ENCODE measurements at places on chromosomes 11 and 22. TPM values are rescaled to one million over a fixed set of nuclear protein-coding genes. Genes with fewer than 3 reads are reported as not detected.
A peak's percentile ranks its signal among the peaks of the same experiment; 100 is the strongest.

DNA sequence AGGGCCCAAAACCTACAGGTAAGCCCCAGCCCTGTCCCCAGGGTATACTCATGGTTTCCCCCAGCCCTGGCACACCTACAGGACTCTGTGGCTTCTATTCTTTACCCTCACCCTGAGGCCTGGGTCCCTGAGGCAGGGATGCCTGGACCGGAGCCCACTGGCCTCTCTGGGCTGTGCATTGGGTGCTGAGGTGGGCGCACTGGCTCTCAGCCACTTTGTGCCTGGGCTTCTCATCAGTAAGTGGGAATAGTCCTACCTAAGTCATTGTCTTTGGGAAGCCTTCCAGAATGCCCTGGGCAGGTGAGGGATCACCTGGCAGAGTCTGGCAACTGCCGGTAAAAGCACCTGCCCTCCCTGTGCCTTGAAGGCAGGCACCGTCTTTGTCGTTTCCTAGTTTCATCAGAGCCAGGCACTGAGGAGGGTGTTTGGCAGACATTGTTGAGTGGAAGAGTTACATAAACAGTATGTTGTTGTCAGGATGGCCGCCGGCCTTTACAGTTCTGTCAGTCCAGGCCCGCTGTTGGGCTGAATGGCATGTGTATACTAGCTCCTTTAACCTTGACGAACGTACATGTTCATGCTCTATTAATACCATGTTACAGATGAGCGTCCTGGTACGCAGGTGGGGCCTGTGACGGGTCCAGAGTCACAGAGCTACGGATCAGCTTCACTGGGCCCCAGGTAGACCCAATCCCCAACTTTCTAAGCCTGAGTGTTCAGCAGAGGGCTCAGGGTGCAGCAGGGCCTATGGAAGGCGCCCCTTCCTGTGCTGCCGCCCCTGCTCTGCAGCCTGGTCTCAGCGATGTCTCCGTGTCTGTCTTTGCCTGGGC is 23.0 kb downstream of the SHANK3 start:
- no peaks in the 10 kb centered on the region for H3K27me3 ChIP-seq
- H3K27ac ChIP-seq: no peak overlapping the region
- no peak for DNase-seq
- H3K4me1 ChIP-seq: no peaks in the 10 kb centered on the region
- H3K36me3 ChIP-seq: no peaks in the 10 kb centered on the region
- no peak overlapping the region for H3K4me3 ChIP-seq

DNA sequence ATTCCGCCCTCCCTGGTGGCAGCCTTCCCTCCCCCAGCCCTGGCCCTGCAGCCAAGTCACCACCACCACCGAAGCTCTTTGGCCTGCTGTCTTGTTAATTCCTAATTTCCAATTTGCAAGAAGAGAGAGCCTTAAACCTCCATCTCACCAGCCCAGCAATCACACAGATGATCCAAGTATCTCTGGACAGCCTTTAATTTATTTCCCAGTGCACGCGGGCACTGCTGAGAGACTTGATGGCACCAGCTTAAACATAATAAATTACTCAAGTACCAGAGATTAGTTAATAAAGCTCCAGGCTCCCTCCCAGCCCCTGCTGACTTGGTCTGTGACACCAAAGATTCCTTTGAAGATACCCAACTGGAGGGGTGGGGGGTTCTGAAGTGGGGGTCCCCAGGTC is 494.7 kb downstream of the BUD13 start:
- H3K4me1 ChIP-seq: no peaks in the 10 kb centered on the region
- no peak overlapping the region for H3K4me3 ChIP-seq
- no peaks in the 10 kb centered on the region for H3K36me3 ChIP-seq

GRCh38 chr11:108751444-108751843 is 86.6 kb downstream of the DDX10 start:
- no peak overlapping the region for H3K27ac ChIP-seq
- H3K4me1 ChIP-seq: peaks cover 4% of the 10 kb centered on the region
- no peaks in the 10 kb centered on the region for H3K36me3 ChIP-seq
- H3K27me3 ChIP-seq: no peaks in the 10 kb centered on the region

DNA sequence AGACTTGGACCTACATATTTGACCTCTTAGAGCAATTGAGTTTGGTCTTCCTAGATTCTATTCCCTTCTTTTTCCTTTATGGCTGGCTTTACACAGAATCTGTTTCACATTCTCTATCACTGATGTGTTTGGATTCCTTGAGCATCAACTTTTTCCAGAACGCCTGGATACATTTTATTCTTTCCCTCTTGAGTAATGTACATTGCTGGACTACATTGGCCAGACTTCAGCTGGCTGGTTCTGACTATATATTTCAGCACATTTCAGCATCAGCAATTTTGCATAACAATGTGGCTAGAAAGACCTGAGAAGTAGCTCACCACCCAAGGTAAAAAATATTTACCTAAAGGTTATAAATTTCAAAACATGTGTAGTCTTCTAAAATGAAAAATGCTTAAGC is 2198.2 kb upstream of the RAG2 start:
- no peaks in the 10 kb centered on the region for H3K4me1 ChIP-seq
- DNase-seq: no peak
- no peak overlapping the region for H3K4me3 ChIP-seq
- no peaks in the 10 kb centered on the region for H3K36me3 ChIP-seq

- no peak overlapping the region for H3K4me3 ChIP-seq
- no peaks in the 10 kb centered on the region for H3K36me3 ChIP-seq
- no peaks in the 10 kb centered on the region for H3K4me1 ChIP-seq
Observed at GRCh38 chr11:126810776-126811175, 189.8 kb downstream of the KIRREL3 start.

DNA sequence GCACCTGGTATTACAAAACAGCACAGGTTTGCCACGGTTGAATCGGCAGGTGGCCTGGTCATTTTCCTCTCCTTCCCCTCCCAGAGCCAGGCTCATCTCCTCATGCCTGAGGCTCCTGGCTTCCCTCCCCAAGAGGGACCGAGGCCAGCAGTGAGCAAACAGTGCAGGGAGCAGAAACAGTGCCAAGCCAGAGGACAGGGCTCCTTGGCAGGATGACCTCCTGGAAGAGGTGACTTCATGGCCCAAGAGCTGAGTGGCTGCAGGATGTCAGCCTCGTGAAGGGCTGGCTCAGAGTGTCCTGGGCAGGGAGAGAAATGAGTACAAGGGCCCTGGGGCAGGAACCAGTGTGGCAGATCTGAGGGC is 22.8 kb upstream of the PPFIA1 start:
- H3K27ac ChIP-seq: no peak overlapping the region
- DNase-seq: no peak
- H3K4me1 ChIP-seq: no peaks in the 10 kb centered on the region
- H3K4me3 ChIP-seq: no peak overlapping the region

- H3K4me1 ChIP-seq: no peaks in the 10 kb centered on the region
- H3K27me3 ChIP-seq: no peaks in the 10 kb centered on the region
- DNase-seq: no peak
- no peak overlapping the region for H3K4me3 ChIP-seq
- H3K27ac ChIP-seq: no peak overlapping the region
Observed at GRCh38 chr11:41784513-41785335, 325.3 kb upstream of the LRRC4C start.

GRCh38 chr11:2516276-2517015 is 71.6 kb downstream of the KCNQ1 start:
- peaks cover 23% of the 10 kb centered on the region for H3K36me3 ChIP-seq
- no peak for DNase-seq
- H3K27ac ChIP-seq: no peak overlapping the region
- no peaks in the 10 kb centered on the region for H3K27me3 ChIP-seq

GRCh38 chr11:119288219-119288618 is 28.7 kb downstream of the MCAM start:
- H3K27me3 ChIP-seq: no peaks in the 10 kb centered on the region
- H3K4me1 ChIP-seq: peaks cover 6% of the 10 kb centered on the region
- no peak overlapping the region for H3K4me3 ChIP-seq
- no peak overlapping the region for H3K27ac ChIP-seq
- DNase-seq: no peak
- H3K36me3 ChIP-seq: peaks cover 11% of the 10 kb centered on the region

- no peak for DNase-seq
- H3K27ac ChIP-seq: no peak overlapping the region
- H3K4me3 ChIP-seq: no peak overlapping the region
- no peaks in the 10 kb centered on the region for H3K36me3 ChIP-seq
- H3K27me3 ChIP-seq: no peaks in the 10 kb centered on the region
Observed at GRCh38 chr11:12441231-12441861, 64.0 kb downstream of the PARVA start.

GRCh38 chr11:96197801-96198701 is 144.9 kb downstream of the MAML2 start:
- H3K4me1 ChIP-seq: peaks cover 49% of the 10 kb centered on the region
- H3K4me3 ChIP-seq: no peak overlapping the region
- no peaks in the 10 kb centered on the region for H3K36me3 ChIP-seq
- no peak for DNase-seq
- no peak overlapping the region for H3K27ac ChIP-seq
- H3K27me3 ChIP-seq: no peaks in the 10 kb centered on the region

GRCh38 chr11:117484156-117484555 is 156.5 kb downstream of the CEP164 start:
- no peaks in the 10 kb centered on the region for H3K4me1 ChIP-seq
- H3K4me3 ChIP-seq: no peak overlapping the region
- H3K36me3 ChIP-seq: no peaks in the 10 kb centered on the region
- no peaks in the 10 kb centered on the region for H3K27me3 ChIP-seq
- no peak for DNase-seq

GRCh38 chr11:125743681-125744080 is 2.4 kb upstream of the PATE1 start:
- no peaks in the 10 kb centered on the region for H3K4me1 ChIP-seq
- H3K36me3 ChIP-seq: no peaks in the 10 kb centered on the region
- no peaks in the 10 kb centered on the region for H3K27me3 ChIP-seq
- H3K4me3 ChIP-seq: no peak overlapping the region
- DNase-seq: no peak

DNA sequence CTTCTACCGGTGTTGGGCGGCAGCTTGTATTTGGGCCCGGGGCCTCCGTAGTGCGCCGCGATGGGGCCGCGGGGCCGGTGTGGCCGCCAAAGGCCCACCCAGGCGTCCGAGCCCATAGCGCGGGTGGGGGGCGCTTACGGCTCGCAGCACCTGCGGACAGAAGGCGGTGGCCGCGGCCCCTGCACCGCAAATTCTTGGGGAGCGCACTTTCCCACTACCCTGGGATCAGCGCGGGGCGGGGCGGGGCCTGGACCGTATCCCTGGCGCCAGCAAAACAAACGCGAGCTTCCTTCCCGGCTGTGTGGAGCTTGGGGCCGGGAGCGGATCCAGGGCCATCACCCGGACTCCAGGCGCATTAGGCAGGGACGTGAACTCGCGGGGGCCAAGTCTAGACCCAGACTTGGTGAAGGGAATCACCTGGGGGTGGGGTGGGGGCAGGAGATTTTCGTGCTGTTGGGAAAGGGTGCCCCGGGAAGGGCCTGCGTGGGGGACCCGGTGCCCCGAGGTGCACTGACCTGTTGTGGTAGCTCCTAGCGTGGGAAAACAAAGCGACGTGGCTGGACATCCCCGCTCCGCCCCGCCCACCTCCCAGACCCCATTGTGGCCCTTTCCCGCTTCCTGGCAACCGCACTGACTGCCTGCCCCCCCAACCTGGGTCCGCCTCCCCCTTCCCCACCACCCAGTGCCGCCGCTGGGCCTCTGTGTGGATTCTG is 2.3 kb upstream of the TYMP start:
- no peaks in the 10 kb centered on the region for H3K36me3 ChIP-seq
- H3K27ac ChIP-seq: peak overlapping the region; percentile 84
- no peak for DNase-seq
- peak overlapping the region; percentile 86 for H3K4me3 ChIP-seq
- no peaks in the 10 kb centered on the region for H3K4me1 ChIP-seq
- H3K27me3 ChIP-seq: no peaks in the 10 kb centered on the region

DNA sequence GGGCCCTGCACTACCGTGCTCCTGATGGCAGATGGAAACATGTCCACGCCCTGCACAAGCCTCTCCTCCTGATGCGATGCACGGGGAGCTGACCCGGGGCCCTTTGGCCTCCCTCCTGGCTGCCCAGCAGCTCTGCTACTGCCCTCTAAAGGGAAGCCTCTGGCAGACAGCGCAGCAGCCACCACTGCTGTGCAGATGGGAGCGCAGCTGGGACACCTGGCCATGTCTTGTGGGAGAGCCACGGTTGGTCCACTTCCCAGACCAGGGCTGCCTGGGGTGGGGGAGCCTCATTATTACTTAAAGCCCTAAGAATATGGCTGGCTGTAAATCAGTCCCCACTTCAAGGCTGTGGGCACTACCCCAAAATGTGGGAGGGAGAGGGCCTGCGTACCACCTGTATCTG is 38.3 kb downstream of the TBX1 start:
- no peak for DNase-seq
- no peaks in the 10 kb centered on the region for H3K36me3 ChIP-seq
- no peak overlapping the region for H3K27ac ChIP-seq
- H3K4me3 ChIP-seq: no peak overlapping the region
- H3K27me3 ChIP-seq: no peaks in the 10 kb centered on the region

DNA sequence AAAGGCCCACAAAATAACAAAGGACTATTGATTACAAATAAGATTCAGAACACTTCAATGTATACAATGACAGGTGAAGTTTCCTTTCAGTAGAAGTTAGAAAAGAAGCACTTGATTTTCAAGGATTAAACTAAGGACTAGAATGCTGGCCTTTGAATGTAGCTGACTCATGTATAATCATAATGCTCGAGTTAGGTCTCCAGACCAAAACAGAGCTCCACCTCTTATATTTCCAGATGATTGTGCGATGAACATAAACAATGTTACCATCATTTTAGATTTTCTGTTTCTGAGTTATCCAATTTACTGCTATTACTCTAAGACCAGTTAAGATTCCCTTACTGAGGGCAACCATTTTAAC is 40.4 kb upstream of the RAPSN start:
- H3K4me3 ChIP-seq: no peak overlapping the region
- no peaks in the 10 kb centered on the region for H3K27me3 ChIP-seq
- H3K27ac ChIP-seq: peak overlapping the region; percentile 5
- no peaks in the 10 kb centered on the region for H3K4me1 ChIP-seq

- peaks cover 12% of the 10 kb centered on the region for H3K4me1 ChIP-seq
- no peaks in the 10 kb centered on the region for H3K36me3 ChIP-seq
- H3K27ac ChIP-seq: no peak overlapping the region
- DNase-seq: no peak
- H3K27me3 ChIP-seq: no peaks in the 10 kb centered on the region
- H3K4me3 ChIP-seq: no peak overlapping the region
Observed at GRCh38 chr11:63518548-63518947, 12.7 kb downstream of the LGALS12 start.

- DNase-seq: no peak
- H3K4me3 ChIP-seq: no peak overlapping the region
- H3K36me3 ChIP-seq: no peaks in the 10 kb centered on the region
- no peak overlapping the region for H3K27ac ChIP-seq
- H3K27me3 ChIP-seq: no peaks in the 10 kb centered on the region
Observed at GRCh38 chr11:121228851-121229250, 63.7 kb upstream of the SC5D start.

Gene C11orf54
- 16.4 TPM for total RNA-seq

Gene TRPT1
- 24.8 TPM for total RNA-seq

Gene PRSS23
- total RNA-seq: 0.43 TPM

Gene MDK
- 8.8 TPM for total RNA-seq

Gene PPP2R1B
- 34.0 TPM for total RNA-seq

Gene NAA40
- total RNA-seq: 24.4 TPM

Gene ENTHD1
- 0.10 TPM for total RNA-seq
